Cortex of kidney (tissue), 1 donor: ENCODE measurements at places on chromosomes 1 and 21.

GRCh38 chr1:157682710-157683437, 17.7 kb downstream of the FCRL3 start:
- DNase-seq = no peak

DNA sequence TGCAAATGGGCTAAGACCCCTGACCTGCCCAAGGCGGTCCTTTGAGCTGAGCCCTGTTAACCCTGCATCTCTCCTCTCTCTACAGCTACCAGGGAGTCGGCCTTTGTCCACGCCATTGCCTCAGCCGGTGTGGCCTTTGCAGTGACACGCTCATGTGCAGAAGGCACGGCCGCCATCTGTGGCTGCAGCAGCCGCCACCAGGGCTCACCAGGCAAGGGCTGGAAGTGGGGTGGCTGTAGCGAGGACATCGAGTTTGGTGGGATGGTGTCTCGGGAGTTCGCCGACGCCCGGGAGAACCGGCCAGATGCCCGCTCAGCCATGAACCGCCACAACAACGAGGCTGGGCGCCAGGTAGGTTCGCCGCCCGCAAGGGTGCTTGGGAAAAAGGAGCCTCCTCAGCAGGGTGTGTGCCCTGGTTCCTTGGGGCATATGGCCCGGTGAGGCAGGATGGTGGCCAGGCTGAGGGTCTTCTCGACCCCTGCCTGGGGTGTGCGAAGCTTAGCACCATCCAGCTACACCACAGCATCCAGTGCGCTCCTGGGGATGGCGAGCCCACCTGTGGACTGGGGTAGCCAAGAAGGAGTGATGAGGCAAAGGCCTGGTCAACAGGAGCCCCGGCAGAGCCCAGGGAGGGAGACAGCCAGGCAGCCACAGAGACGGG, 31.8 kb upstream of the ARF1 start:
- DNase-seq = no peak

DNA sequence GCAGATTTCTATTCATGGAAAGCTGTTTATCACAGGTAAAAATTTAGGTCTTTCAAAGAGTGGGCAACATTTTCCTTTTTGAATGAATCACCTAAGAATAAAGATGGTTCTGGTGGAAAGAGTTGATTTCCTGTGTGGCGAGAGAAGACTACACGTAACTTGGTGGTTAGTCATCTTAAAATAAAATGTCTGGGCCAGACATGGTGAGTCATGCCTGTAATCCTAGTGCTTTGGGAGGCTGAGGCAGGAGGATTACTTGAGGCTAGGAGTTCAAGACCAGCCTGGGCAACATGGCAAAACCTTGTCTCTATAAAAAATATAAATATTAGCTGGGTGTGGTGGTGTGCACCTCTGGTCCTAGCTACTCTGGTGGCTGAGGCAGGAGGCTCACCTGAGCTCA, 65.7 kb downstream of the DISP1 start:
- no peak for DNase-seq

DNA sequence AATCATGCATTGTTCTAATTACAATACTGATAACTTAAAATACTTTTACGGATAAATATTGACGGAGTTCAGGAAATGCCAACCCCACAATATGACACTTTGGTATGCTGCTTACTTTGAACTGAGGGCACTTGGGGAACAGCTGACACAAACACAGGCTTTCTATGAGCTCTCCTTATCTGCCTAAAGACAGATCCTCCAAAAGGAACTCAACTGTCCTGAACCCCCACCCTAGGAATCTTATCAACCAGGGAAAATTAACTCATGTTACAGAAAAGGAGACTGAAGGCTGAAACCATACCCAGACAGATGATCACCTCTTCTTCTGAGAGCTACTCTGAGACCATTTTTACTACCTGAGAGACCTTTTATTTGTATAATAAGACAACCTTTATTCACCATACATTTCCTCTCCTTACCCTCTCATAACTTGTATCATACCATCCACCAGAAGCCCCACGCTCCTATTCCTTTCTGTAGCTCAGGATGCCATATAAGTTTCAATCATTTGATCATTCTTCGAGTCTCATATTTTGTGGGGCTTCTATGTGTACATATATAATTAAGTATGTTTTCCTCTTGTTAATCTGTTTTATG, 239.5 kb downstream of the FAF1 start:
- DNase-seq = no peak

GRCh38 chr1:87325982-87326738, 2.5 kb upstream of the LMO4 start:
- DNase-seq = no peak

DNA sequence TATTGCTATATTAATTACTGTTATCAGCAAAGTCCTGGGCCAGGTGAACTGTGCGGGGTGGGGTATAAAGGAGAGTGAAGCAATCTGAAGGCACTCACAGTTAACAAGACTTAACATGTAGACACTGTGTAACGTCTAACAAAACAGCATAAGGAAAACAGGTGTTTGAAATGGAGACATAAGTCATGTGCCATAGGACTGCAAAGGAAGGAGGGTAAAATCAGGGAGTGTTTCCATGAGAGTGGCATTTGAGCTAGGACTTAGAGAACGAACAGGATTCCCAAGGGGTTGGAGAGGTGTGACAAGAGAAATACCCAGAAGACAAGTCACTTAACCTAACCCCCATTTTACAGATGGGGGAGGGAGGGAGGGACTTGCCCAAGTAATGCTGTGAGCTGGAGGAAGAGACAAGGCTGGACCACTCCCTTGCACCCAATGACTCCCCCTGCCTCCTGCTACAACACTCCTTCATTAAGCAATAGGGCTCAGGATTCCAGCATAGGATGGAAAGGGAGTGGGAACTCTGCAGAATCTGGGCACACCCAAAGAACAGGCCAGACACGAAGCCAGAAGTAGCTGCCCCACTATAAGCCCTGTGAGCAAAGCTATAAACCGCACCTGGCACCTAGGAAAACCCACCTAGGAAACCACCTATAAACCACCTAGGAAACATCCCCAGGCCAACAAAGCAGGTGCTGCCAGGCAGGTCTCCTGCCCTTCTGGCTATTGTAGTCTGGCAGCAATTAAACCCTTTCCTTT, 6.6 kb downstream of the PEF1 start:
- no peak for DNase-seq

DNA sequence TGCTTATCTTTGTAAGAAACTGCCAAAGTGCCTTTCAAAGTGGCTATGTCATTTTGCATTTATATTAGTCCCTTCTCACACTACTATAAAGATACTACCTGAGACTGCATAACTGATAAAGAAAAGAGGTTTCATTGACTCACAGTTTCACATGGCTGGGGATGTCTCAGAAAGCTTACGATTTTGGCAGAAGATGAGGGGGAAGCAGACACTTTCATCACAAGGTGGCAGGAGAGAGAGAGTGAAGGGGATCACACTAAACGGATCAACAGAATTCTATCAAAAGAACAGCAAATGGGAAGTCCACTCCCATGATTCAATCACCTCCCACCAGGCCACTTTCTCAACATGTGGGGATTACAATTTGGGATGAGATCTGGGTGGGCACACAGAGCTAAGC, 1352.0 kb upstream of the B3GALT2 start:
- DNase-seq = no peak

GRCh38 chr1:85065550-85065949, 17.2 kb upstream of the MCOLN3 start:
- no peak for DNase-seq

- no peak for DNase-seq
These were observed 338.6 kb upstream of the SNX7 start for GRCh38 chr1:98322966-98323365.

GRCh38 chr1:77506771-77507170, 175.7 kb downstream of the ZZZ3 start:
- no peak for DNase-seq

DNA sequence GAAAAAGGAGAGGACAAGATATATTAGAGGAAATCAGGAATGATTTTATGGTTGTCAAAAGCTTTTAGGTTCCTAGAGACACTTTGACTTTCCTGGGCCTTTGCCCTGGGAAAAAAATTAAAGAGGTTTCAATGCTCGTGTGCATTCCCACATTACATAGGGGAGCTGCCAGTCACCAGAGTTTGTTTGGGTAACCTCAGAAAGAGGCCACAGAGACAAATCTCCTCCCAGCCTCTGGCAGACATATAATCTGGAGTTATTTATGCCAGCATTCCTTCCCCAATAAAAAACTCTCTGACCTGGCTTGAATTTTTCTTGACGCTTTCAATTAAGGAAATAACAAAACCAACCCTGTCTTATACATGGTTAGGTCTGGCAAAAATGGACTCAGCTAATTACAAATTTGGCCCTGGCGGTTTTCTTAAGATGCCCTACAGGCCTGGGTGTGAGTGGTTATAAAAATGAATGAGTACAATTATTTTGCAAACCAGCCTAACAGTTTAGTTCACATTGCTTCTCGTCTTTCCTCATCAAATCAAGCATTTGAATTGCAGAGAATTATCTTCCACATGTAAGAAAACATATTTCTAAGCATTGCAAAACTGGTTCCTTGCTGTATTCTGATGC, 63.7 kb downstream of the WLS start:
- no peak for DNase-seq

DNA sequence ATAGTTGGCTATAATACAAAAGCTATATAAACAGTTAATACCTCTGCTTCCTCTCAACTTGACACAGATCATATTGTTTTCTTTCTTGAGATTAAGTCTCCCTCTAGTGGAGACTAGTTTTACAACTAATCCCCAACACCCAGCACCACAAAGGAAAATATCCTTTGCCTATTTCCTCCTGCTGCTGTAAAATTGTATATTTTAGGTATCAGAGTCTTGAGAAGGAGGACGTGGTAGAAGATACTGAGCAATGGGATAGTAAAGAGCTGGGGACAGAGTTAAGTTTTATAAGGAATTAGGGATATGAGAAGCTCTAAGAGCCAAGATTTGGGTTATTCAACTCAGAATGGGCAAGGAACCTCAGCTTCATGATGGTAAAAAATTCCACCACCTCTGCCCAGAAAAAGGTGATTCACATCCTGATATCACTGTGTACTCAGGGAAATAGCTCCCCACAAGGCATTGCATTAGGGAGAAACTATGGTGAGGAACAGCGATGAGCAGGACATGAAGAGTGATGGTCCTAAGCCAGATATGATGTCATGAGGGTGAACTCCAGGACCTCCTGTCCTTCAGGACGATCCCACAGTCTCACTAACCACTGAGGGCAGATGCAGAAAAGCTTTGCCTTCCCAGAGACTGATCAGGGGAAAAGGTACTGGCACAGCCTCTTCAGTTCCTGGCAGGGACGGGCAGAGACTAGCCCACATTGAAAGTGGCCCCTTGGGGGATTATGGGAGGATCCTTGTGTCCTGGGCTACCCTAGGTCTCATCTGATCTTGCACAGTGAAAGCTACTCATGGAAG, 14.7 kb upstream of the CFAP126 start:
- DNase-seq = no peak

DNA sequence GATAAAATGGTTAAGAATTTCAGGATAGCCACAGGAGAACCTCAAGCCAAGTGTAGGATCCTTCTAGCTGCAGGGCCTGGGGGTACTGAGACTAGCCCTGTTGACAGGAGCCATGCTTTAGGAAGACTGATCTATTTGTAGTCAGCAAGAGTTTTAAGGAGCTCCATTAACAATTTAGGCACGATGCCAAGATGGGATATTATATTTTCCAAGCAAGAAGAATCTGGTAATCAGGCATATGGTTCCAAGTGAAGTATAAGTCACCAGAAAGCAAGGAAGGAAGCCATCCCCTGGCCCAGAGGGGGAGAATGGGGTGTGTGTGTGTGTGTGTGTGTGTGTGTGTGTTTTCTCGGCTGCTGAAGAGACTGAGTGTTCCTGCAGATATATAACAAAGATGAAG, 7.0 kb downstream of the IFNAR2 start:
- no peak for DNase-seq

- no peak for DNase-seq
These were observed 45.5 kb downstream of the GNG12 start for GRCh38 chr1:67787746-67788145.

DNA sequence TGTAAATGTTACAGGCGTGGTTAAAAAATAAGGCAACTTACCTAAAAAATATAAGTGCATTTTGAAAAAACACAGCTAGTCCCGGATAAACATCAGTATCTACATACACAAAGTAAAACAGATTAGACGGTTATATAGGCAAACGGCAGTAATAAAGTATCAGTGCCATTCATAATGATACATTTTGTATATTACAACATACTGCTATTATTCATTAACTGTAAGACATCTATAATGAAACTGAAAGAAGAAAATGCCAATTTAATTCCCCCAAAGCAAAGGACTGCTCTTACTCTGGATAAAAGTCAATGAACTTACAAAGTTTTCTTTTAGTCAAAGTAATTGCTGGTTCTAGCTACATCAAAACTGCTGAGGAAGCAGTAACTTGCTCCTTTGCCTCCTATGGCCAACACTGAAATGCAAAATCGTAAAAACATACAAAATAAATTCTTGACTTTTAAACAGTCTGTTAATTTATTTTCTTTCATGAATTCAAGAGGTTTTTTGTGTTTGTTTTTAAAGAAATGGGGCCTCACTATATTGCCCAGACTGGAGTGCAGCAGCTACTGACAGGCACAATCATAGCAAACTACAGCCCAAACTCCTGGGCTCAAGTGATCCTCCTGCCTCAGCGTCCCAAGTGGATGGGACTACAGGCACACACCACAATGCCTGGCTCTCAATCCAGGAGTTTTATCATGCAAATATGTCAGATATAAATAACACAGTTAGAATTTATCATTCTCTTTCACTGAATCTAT, 23.9 kb downstream of the TMEM50B start:
- no peak for DNase-seq

DNA sequence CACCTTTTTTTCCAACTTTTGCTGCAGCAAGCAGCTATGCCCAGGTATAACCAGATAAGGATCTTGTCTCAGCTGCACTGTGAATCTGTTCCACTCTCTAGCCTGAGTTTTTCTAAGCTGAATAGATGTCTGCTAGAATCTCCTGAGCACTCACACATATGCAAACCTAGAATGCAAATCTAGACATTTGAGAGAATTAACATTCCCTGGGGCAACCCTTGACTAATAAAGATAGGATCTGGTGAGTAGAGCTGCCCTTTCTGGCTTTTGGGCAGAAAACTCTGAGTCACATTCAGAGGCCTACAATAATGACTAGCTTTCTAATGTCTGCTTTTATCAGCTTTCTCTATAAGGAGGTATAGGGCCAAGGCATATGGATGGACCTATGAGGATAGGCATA, 61.4 kb upstream of the BARHL2 start:
- no peak for DNase-seq

DNA sequence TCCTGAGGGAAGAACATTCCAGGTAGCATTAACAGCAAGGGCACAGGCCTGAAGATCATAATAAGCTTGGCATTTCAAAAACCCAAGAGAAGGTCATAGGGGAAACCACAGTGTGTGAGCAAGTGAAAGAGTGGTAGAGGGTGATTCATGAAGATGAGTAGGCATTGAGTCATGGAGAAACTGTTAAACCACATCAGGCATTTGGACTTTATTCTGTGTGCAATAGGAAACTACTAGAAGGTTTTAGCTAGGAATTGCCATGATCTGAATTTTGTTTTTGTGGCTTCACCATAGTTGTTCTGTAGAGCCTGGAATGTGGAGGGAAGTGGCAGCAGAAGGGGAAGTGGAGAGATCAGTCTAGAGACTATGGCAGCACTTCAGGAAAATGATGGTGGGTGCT, 359.0 kb upstream of the PTBP2 start:
- DNase-seq = no peak

GRCh38 chr1:11752359-11753088, 9.5 kb upstream of the C1orf167 start:
- no peak for DNase-seq

GRCh38 chr1:68111519-68112436, 61.4 kb upstream of the DIRAS3 start:
- no peak for DNase-seq
